Right lobe of liver (tissue), 6 donors: ENCODE measurements at places on chromosomes 2 and 18. TPM values are rescaled to one million over a fixed set of nuclear protein-coding genes. Genes with fewer than 3 reads are reported as not detected.

GRCh38 chr2:203361922-203362321 lies 33.7 kb downstream of the ABI2 start:
- no peaks in the 10 kb centered on the region for H3K36me3 ChIP-seq
- no peak overlapping the region for H3K27ac ChIP-seq
- DNase-seq, result no peak
- H3K4me1 ChIP-seq, result no peaks in the 10 kb centered on the region
- H3K4me3 ChIP-seq, result no peak overlapping the region

Gene HOXD10
- total RNA-seq, result not detected

DNA sequence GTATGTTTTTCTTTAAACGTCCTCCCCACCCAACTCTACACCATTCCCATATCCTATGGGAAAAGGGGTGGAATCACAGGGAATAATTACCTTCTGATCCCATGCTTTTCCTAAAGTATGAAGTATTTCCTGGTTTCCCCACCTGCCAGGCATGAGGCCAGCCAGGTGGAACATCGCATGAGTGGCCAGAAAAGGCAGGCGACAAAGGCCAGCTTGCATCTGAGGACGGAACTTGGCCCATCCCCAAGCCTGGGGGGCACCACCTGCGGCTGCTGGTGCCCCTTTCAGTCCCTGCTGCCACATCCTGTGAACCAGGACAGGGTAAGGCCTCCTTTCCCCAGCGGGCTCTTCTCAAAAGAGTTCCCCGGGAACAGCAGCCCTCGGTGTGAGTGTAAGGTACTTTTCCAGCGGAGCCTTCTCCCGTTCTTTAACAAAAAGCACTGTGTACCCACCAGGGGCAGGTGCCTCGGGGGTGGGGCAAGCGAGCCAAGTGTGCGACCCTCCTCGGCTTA lies 1.2 kb upstream of the ERFE start:
- no peak overlapping the region for H3K27ac ChIP-seq
- H3K36me3 ChIP-seq, result no peaks in the 10 kb centered on the region
- no peaks in the 10 kb centered on the region for H3K4me1 ChIP-seq

GRCh38 chr18:69897397-69898108 lies 50.1 kb downstream of the CD226 start:
- no peaks in the 10 kb centered on the region for H3K4me1 ChIP-seq
- no peak for DNase-seq
- no peaks in the 10 kb centered on the region for H3K36me3 ChIP-seq
- no peak overlapping the region for H3K4me3 ChIP-seq

DNA sequence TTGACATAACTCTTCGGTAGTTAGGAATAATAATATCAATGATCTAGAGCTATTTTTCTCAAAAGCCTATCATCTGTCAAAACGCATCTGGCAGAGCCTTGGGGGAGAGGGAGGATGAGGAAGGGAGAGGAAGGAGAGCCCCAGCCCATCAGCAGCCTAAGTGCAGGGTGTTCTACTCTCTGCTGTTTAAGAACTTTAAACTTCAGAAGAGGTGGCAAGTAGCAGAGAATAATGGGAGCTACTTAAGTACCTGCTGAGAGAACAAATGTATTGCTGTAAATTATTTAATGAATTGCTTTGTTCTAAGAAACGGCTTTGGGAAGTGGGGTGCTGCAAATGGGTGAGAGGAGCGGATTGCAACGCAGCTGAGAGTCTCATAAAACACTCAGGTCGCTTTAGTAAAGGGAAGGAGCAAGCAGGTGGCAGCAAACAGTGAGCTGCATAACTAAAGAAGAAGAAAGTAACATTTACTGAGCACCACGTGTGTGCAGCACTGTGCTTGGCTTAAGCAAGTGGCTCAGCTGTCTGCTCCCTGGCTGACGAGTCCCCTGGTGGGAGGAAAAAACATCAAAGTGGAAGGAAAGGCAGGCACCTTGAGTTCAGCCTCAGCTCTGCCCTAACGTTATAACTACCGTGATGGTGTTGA lies 26.3 kb upstream of the SH3RF3 start:
- H3K4me3 ChIP-seq, result no peak overlapping the region
- no peaks in the 10 kb centered on the region for H3K4me1 ChIP-seq
- no peak overlapping the region for H3K27ac ChIP-seq

DNA sequence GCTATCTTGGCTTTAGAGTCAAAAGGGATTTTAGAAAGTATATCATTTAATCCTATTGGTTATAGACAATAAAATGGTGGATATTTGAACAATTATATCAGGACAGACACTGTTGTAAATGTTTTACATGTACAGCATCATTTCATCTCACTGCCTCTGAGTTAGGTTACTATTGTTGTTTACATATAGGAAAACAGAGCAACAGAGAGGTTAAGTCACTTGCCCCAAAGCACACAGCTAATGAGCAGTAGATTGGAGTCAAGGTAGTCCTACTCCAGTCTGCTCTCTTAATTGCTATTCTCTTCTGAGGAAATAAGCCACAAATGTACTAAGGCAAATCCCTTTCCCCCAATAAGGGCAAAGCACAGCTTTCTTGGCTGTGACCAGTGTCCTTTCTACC lies 142.9 kb downstream of the MTX2 start:
- no peaks in the 10 kb centered on the region for H3K36me3 ChIP-seq
- no peak for DNase-seq
- H3K27me3 ChIP-seq, result no peaks in the 10 kb centered on the region
- H3K4me3 ChIP-seq, result no peak overlapping the region

DNA sequence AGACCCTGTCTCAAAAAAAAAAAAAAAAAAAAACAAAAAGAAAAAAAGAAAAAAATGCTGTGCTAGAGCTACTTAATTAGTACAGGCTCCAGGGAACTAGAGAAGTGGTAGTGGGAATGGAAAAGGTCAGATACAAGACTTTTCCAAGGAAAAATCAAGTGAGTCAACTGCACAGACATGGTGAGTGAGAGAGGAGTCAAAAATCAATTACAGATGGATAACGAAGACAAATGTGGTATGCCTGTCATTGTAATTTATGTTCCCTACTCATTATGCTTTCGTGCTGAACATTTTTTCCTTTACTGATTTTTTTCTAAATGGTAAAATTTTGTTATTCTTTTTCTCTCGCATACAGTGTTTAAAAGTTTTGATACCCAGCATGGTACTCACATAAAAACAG lies 111.5 kb downstream of the MDH1 start:
- H3K27me3 ChIP-seq, result no peaks in the 10 kb centered on the region
- H3K4me1 ChIP-seq, result no peaks in the 10 kb centered on the region
- no peak overlapping the region for H3K4me3 ChIP-seq
- no peaks in the 10 kb centered on the region for H3K36me3 ChIP-seq
- DNase-seq, result no peak

Gene NIF3L1
- total RNA-seq, result 23.7 TPM

GRCh38 chr2:100235098-100235497 lies 87.2 kb downstream of the LONRF2 start:
- DNase-seq, result no peak
- no peaks in the 10 kb centered on the region for H3K4me1 ChIP-seq
- no peak overlapping the region for H3K27ac ChIP-seq
- no peaks in the 10 kb centered on the region for H3K27me3 ChIP-seq

Gene RFX8
- total RNA-seq, result not detected

DNA sequence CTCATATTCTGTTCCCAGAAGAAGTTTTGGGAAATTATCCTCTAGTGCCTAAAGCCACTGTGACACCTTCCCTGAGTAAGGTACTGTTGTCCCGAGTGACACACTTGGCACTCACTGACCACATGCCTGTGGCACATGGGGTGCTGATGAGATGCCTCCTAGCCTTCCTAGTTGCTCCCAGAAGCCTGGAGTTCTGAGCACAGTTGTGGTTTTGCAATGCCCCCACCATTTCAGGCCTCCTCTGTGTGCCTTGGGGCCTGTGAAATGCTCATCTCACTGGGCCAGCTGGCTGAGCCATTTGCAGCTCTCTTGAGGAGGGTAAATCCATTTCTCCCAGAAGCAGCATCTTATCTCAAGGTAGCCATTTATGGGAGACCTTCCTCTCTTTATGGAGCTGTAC lies 91.8 kb downstream of the DGKD start:
- H3K4me1 ChIP-seq, result no peaks in the 10 kb centered on the region
- no peaks in the 10 kb centered on the region for H3K36me3 ChIP-seq
- H3K27me3 ChIP-seq, result no peaks in the 10 kb centered on the region

Gene MC2R
- not detected for total RNA-seq

Gene RIT2
- total RNA-seq, result not detected

DNA sequence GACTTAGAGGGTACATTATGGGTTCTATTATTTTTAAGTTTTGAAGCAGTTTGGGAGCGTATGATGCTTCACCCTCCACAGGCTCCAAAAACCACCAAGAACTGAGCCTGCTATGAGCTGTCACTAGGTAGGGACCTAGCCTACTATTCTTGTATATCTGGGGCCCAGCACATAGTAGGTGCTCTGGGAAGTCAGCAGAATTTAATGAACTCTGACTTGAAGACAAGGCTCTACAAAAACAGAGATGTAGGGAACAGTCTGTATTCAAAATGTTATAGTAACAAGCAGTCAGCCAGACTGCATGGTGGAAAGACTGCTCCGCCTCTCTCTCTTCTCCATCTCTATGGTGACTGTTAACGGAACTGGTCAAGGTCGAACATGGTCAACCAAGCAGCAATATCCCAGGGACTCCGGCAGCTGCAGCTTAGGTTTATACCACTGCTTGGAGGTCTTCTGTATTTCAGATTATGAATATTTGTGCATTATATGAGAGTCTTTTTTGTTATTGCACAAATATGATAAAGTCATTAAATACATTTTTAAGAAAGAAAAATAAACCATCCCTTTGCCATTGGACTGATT lies 22.2 kb upstream of the YWHAQ start:
- H3K27ac ChIP-seq, result no peak overlapping the region
- H3K27me3 ChIP-seq, result no peaks in the 10 kb centered on the region
- no peaks in the 10 kb centered on the region for H3K4me1 ChIP-seq
- no peaks in the 10 kb centered on the region for H3K36me3 ChIP-seq

- H3K4me1 ChIP-seq, result no peaks in the 10 kb centered on the region
- DNase-seq, result no peak
- no peak overlapping the region for H3K27ac ChIP-seq
- H3K27me3 ChIP-seq, result no peaks in the 10 kb centered on the region
- no peaks in the 10 kb centered on the region for H3K36me3 ChIP-seq
These were observed 13.3 kb downstream of the EIF2AK3 start for GRCh38 chr2:88613921-88614320.

GRCh38 chr2:156333951-156334495 lies 1.5 kb upstream of the NR4A2 start:
- peak; percentile 71 for DNase-seq
- H3K27me3 ChIP-seq, result no peaks in the 10 kb centered on the region
- peak overlapping the region; percentile 57 for H3K4me3 ChIP-seq
- no peaks in the 10 kb centered on the region for H3K4me1 ChIP-seq

DNA sequence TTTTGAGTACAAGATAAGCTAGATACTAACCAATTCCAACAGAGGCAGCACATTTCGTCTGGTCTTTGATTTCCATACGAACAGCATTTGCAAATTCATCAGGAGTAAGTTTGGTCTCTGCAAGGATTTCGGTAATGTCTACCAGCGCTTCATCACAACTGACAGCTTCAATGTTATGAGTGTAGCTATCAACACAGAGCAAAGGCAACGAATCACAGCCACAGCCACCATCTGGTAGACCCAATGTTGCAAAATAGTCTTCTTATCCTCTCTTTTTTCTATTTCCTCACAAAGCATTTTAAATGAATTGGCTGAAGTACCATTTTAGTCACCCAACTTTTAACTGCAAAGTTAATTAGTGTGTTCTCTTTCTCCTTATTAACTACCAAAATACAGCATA lies 68.3 kb downstream of the REV1 start:
- no peak overlapping the region for H3K4me3 ChIP-seq
- no peak for DNase-seq
- H3K27me3 ChIP-seq, result no peaks in the 10 kb centered on the region
- peaks cover 68% of the 10 kb centered on the region for H3K36me3 ChIP-seq

Gene PSMA8
- not detected for total RNA-seq
